ENCODE measurements at places on chromosomes 7 and 10.

- no peak for DNase-seq
These were observed 202.9 kb downstream of the TRIL start for GRCh38 chr7:28755255-28755654.

DNA sequence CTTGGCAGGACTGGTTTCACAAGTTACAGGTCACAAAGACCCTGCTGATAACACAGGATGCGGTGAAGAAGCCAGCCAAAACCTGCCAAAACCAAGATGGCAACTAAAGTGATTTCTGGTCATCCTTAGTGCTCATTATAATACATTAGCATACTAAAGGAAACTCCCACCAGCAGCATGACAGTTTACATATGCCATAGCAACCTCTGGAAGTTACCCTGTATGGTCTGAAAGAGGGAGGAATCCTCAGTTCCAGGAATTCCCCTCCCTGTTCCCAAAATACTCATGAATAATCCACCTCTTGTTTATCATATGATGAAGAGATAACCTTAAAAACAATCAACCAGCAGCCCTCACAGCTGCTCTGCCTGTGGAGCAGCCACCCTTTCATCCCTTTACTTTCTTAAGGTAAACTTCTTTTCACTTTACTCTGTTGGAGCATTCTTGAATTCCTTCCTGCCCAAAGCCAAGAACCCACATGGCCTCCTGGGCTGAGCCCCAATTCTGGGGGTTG, 21.9 kb downstream of the DPY19L1 start:
- no peak for DNase-seq

DNA sequence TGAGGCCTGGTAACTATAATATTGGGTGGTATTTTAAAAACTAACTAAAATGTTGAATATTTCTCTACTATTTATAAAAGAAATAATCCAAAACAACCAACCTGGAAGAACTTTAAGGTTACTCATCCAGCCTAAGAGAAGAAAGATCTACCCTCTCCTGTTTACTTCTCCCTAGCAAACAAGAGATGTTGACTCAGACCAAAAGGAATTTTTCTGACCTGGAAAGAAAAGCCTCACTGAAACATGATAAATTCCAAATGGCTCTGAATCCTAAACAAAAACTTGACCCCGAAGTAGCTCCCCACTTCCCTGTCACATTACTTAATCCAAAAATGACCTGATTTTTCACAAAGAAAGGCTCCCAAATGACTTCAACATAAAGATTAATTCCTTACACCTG, 101.2 kb downstream of the PARD3 start:
- no peak for DNase-seq

DNA sequence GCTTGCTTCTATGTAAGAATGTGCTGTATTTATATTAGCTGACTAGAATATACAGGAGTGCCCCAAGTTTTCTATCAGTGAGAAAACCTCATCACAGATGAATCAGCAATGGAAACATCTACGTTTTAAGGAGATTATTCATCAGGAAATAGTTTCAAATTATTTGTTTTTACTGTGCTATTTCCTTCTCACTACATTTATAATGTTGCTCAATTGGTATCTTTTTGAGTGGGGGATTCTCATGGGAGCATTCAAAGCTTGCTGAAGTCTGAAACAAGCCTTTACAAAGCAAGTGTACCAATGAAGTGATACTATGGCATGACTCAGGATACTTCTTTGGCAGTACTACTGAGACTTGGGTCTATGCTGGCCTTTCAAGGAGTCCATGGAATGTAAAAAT, 191.1 kb upstream of the SLC26A5 start:
- no peak for DNase-seq

GRCh38 chr10:18179891-18180290, 39.7 kb downstream of the CACNB2 start:
- DNase-seq, result no peak

DNA sequence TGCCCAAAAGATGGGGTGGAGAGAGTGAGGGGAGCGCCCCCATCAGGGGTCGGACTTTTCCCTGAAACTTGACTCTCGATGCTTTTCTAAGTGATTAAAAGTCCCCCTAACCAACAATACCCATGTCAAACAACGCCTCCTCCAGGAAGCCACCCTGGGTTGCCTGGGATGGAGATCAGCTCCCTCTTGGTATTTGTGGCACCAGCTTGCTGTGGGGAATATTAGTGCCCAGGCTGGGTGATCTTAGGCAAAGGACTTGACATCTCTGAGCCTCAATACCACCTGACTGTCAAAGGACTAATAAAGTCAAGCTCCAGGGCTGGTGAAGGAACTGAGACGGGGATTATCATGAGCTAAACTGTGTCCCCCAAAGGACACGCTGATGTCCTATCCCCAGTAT, 18.2 kb upstream of the ELFN1 start:
- DNase-seq, result no peak

- DNase-seq, result no peak
These were observed 431.4 kb downstream of the DNAJB6 start for GRCh38 chr7:157768198-157768597.

Data from activated T-helper 1 cell treated with anti-CD3 and anti-CD28 coated beads, Interleukin-2, amount 50 U/mL, for 16 hours (primary cell).